Large intestine (tissue), 12 donors: ENCODE measurements at places on chromosomes 11 and 22. TPM values are rescaled to one million over a fixed set of nuclear protein-coding genes. Genes with fewer than 3 reads are reported as not detected.

DNA sequence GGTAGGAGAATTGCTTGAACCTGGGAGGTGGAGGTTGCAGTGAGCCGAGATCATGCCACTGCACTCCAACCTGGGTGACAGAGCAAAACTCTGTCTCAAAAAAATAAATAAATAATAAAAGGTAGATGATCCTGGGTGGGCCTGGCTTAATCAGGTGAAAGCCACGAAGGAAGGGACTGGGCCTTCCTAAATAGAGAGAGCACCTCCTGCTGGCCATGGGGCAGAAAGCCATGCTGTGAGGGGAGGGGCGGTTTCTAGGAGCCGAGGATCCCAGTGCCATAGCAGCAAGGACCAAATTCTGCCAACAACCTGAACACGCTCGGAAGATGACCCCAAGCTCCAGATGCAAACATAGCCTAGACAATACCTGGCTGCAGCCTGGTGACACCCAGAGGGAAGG, 24.5 kb upstream of the DGKZ start:
- H3K4me3 ChIP-seq = no peak overlapping the region
- H3K27ac ChIP-seq = no peak overlapping the region
- H3K36me3 ChIP-seq = peaks cover 32% of the 10 kb centered on the region
- no peaks in the 10 kb centered on the region for H3K27me3 ChIP-seq
- no peaks in the 10 kb centered on the region for H3K4me1 ChIP-seq

Gene CRACR2B
- 34.4 TPM for polyA plus RNA-seq

Gene DDIAS
- polyA plus RNA-seq = 2.5 TPM

DNA sequence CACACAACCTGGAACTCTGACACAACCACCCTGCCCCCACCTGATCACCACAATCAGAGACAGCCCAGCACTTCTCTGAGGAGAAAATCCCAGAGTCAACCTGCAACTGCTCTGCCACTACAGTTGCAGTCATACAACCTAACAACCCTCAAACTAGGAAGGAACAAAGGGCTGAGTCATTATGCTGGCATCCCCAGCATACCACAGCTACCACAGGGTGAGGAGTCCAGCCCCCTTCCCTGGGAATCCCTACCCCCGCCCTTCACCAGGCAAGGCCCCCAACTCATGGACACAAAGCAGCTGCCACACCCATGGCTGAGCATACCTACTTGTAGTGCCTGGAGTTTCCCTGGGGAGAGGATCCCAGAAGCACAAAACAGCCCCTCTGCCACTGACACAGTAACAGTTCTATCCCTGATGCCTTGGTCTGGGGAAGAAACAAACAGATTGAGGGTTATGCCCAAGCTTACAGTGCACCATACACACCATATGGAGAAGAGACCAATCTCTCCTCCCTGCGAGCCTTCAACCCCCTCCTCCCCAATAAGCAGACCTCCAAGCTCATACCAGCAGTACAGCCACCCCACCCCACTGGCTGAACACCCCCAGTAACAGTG, 68.5 kb upstream of the C11orf58 start:
- H3K4me1 ChIP-seq = no peaks in the 10 kb centered on the region
- no peaks in the 10 kb centered on the region for H3K36me3 ChIP-seq
- DNase-seq = no peak
- no peak overlapping the region for H3K27ac ChIP-seq

Gene LRP4
- polyA plus RNA-seq = 15.6 TPM
